Thymus (tissue), 14 donors: ENCODE measurements at places on chromosomes 2 and 18.

- no peak for DNase-seq
Measured at GRCh38 chr18:67650686-67651385, 134.3 kb upstream of the DSEL start.

- DNase-seq: no peak
Measured at GRCh38 chr2:103873716-103874351, 980.1 kb upstream of the POU3F3 start.

GRCh38 chr2:231394211-231395141 is 1.0 kb upstream of the B3GNT7 start:
- no peak for DNase-seq

- DNase-seq: no peak
Measured at GRCh38 chr18:62776024-62776570, 60.8 kb downstream of the PHLPP1 start.

- DNase-seq: no peak
Measured at GRCh38 chr2:7915302-7916091, 766.4 kb upstream of the ID2 start.

GRCh38 chr2:163302141-163302540 is 433.7 kb downstream of the FIGN start:
- DNase-seq: no peak

- DNase-seq: no peak
Measured at GRCh38 chr2:675460-675859, 1.7 kb downstream of the TMEM18 start.

GRCh38 chr18:21406116-21406515 is 164.1 kb downstream of the GREB1L start:
- DNase-seq: no peak

- DNase-seq: no peak
Measured at GRCh38 chr2:149192427-149192826, 138.0 kb upstream of the LYPD6 start.

DNA sequence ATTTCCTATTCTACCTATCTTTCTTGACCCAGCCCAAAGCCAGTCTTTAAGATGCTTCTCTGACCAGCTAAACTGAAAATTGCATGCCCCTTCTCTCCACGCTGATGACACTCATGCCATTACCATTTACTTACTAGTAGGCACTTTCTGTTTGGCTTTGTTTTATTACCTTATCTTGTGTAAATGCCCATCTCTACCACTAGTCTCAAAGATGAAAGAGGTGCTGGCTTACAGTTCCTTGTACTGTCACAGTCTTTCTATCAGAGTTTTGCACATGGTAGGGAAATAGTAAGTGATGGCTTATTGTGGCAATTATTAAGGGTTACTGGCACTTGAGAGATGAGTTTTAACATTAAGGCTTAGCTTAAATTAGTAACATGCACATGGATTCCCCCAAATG is 352.1 kb downstream of the RBM43 start:
- DNase-seq: no peak

DNA sequence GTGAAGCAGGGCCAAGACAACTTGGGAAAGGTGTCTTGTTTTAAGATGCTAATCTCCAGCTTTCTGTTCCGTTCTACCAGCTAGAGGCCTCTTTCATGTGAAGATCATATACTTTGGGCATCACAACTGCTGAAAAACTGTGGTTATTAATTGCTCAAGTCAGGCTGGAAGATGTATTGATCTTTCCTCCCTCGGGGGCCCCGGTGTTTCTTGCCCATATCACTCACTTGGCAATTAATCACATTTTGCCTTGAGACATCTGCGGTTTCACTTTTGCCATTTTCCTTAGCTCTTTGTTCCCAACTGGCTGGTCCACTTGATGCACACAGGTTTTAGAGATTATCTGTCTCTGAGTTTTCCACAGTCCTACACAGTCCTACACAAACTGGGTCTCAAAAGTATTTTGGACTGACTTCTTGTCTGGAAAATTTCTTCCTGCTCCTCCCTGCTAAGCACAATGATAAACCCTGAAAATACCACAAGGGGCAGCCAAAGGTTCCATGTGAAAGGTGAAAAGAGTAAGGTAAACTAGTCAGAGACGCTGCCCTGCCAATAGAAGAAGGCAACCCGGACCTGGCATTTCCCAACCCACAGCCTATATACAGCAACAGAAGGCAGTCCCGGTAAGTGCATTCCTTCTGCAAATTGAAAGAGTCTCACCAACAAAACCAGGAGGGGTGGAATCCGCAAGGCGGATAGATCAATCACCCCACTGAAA is 181.0 kb downstream of the AFF3 start:
- DNase-seq: no peak

DNA sequence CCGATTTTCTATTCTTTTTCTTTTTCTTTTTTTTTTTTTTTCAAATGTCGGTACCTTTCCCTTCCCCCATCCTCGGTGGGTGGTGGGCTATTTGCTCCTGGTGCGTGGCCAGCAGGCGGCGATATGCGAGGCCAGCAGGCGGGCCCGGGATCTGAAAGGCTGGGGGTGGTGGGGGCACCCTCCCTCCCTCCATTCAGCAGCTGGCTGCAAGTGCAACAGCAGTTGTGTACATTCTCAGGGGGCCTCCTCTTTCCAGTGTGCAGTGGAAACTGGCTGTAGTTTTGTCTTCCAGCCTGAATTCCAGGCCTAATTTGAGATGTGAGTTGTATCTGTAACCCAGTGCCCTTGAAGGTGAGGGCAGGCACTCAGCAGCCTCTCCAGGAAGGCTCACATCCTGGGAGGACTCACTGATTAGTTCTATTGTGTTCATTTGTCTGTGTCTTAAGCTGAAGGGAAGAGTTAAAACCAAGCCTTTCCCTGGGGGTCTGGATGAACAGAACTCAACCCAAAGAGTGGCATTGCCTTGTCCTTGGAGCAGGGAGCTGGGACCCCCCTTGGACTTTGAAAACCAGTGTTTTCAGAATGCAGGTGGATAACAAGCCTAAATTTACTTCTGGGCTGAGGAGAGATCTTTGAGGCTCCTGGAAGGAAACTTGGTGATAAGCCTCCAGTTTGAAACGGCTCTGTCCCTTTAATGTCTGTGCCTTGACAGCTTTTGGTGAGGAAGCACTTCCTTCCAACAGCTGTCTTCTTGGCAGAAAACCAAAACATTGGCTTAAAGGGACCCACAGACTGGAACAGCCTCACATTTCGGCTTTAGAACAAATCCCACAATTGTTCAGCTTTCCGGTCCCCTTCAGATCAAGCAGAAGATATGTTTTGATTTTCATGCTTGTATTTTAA is 3.3 kb downstream of the MYCN start:
- DNase-seq: no peak

DNA sequence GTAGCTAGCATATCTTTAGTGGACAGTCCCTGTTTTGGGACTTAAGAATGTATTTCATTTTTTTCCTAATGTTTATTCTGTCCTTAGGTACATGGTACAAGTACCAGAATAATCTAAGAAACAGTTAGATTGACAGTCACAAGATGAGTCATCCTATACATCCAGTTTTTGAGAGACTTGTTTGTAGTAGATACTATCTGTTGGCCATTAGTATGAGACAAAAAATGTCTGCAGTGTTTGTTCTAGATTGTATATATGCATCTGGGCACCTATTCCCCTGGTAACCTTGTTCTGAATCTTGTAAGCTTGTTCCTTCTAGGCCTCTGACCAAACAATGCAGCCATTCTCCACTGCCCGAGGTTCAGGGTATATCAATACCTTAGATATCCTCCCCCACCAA is 1343.5 kb downstream of the SUCLG1 start:
- no peak for DNase-seq

- DNase-seq: no peak
Measured at GRCh38 chr2:44184106-44184505, 15.4 kb downstream of the PPM1B start.

DNA sequence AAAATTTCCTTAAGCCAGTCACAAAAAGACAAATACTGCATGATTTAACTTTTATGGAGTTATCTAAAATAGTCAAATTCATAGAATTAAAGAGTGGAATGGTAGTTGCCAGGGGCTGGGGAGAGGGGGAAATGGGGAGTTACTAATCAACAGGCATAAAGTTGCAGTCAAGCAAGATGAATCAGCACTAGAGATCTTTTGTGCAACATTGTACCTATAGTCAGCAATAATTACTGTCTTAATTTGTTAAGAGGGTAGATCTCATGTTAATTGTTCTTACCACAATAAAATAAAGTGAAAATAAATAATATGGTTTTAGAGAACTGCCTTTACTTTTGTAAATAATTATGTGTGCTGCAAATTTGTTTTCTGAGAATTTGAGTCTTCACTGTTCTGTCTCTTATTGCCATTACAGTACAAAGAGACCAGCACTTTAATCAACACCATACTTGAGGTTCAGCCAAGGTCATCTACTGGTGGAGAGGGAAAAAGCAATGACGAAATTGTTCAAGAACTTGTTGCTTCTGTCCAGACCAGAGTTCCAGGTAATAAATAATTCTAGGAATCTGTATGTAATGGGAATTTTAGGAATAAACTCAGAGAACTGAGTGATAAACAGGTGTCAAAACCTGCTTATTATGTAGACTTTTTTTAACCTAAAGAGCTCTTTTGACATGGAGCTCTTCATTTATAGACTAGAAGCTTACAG is 75.5 kb downstream of the TRABD2A start:
- no peak for DNase-seq

- no peak for DNase-seq
Measured at GRCh38 chr2:95012881-95013550, 12.5 kb upstream of the MAL start.

- no peak for DNase-seq
Measured at GRCh38 chr18:13374468-13375301, 156.1 kb downstream of the LDLRAD4 start.

DNA sequence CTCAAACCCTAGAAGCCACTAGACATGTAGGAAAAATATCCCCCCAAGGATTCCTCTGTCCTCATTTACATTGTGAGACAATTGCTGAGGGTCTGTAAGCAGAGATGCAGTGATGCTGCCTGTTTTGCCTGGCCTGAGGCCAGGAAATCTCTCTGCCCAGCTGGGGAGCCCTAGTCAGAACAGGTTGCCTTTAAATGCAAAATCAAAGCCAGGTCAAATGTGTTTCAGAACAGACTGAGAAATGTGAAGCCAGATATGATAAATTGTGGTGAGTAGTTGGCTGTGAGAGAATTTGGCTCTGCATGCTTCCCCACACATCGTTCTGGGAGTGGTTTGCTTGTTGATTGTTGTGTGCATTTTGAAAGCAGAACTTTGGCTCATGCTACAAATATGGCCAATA is 38.4 kb upstream of the NXPH2 start:
- no peak for DNase-seq

DNA sequence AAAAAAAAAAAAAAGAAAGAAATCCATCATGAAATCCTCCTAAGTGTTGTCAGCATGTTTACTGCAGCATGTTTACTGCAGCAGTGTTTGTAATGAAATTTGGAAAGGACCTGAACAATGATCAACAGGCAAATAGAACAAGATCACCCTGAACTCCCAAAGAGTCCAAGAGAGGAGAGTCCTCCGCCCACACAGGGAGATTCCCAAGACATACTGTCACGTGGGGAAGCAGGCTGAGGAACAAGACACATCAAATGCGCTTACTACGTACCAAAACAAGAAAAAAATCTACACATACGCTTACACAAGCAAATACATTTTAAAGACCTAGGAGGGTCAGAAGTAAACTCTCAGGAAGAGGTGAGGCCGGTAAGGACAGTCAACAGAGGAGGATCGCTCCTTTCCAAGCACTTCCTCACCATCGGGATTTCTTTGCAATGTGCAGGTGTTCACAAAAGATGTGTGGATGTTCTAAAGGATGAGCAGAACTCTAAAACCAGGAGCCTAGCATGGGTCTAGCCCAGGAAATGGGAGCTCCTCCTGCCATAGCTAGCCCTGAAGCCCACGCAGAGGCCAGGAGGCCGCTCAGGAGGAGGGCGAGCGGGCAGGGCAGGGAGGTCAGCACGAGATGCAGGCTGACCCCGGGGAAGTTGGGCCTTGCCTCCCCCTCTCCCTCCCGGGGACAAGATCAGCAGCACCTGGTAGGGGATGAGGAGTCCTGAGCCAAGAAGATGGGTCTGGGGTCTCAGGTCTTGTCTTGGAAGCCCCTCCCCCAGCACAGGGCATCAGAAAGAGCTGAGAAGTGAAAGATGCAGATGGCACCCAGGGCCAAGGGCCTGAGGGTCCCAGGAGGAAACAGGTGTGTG is 66.4 kb downstream of the ZNF516 start:
- no peak for DNase-seq

DNA sequence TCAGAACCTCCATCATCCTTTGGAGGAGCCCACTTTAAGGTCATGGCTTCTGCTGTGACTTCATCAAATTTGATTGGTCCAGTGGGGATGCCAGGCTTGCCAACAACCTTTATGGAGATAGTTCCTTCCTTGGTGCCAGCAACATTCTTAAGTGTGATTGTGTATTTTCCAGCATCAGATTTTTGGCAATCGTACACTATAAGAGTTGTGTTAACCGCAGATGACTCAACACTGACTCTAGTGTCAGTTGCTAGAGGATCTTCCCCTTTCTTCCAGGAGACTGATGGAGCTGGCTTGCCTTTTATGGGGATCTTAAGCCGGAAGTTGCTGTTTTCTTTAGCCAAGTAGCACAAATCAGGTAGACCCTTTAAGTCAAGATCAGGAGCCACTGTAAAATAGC is 98.7 kb downstream of the PLEKHA3 start:
- DNase-seq: no peak

GRCh38 chr2:167651406-167652151 is 595.8 kb downstream of the STK39 start:
- DNase-seq: no peak

DNA sequence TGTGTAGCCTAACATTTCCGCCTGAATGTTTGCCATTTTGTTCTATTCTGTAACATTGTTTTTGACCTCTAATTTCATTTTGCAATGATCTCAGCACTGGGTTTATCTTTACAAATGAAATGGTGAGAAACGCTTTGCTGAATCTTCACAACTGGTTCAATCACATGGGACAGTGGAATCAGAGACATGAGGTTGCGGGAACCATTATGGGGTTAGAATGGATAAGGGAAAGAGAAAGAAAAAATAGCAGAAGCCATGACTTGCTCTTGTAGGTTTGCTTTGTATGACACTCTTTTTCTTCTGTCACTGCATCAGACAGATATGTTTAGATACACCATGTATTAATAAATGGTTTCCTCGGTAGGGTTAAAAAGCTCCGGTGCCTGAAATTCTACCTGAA is 114.3 kb upstream of the PELI1 start:
- no peak for DNase-seq

DNA sequence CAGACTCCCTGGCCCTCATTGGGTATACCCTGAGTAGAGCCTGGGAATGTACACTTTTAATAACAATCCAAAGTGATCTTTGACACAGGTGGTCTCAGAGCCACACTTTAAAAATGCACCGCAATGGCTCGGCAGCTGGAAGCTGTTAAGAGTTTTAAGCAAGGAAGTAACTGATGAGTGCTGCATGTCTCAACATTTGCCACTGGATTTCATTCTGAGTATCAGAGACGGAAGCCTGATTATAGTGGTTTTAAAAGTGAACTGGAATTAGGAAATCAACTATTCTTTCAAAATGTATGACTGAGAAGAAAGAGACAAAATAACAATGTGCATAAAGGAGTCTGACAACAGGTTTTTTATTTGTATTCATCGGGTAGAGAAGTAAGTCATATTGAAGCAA is 7.5 kb downstream of the MBOAT2 start:
- DNase-seq: no peak

GRCh38 chr18:9827211-9827792 is 58.5 kb upstream of the TXNDC2 start:
- DNase-seq: no peak
